ENCODE measurements at places on chromosomes 12 and 14.
A peak's percentile ranks its signal among the peaks of the same experiment; 100 is the strongest.

- DNase-seq, result no peak
Measured at GRCh38 chr12:65508276-65509035, 230.0 kb downstream of the MSRB3 start.

DNA sequence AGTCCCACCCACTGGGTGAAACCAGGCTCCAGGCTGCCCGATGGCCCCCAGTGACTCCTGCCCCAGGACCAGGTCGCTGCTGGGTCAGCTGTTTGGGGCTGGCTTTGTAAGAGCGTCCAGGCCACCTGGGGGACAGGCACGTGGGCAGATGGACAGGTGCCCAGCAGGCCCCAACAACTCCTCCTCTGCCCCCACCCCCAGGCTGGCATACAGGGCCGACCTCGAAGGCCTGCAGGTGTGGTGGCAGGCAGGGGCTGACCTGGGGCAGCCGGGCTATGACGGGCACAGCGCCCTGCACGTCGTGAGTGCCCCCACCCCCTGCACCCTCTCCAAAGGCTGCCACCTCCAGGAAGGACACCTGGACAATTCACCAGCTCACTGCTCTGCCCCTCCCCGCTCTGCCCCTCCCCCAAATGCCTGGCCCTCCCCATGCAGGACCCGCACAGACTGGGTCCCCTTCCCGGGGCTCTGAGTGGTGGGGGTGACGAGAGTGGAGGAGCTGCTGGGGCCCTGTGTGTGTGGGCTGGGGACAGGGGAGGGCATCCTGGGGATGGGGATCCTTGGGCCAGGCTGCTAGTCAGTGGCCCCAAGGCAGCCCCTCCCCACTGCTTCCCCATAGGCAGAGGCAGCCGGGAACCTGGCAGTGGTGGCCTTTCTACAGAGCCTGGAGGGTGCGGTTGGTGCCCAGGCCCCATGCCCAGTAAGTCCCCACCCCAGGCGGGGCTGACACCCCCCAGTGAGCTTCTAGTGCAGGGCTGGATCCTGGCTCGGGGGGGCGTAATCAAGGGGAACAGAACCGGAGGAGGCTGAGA is 26.0 kb downstream of the ASPG start:
- DNase-seq, result no peak

DNA sequence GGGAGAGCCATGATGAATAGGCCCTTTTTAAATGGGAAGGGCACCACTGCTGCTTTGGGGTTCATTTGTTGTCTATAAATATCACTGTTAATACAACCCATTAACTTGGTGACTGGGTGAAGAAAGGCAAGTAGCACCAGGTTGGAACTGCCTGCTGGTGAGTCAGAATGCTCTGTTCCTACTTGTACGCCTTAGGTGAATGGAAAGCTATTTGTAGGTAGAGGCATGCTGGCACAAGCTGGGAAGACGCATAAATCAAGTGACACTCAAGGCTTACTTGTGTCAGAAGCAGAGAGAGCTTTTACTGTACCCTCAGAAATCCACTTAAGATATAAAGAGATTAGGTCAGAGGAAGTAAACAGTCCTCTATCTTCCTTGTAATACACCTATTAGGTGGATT is 142.5 kb downstream of the TMX1 start:
- no peak for DNase-seq

DNA sequence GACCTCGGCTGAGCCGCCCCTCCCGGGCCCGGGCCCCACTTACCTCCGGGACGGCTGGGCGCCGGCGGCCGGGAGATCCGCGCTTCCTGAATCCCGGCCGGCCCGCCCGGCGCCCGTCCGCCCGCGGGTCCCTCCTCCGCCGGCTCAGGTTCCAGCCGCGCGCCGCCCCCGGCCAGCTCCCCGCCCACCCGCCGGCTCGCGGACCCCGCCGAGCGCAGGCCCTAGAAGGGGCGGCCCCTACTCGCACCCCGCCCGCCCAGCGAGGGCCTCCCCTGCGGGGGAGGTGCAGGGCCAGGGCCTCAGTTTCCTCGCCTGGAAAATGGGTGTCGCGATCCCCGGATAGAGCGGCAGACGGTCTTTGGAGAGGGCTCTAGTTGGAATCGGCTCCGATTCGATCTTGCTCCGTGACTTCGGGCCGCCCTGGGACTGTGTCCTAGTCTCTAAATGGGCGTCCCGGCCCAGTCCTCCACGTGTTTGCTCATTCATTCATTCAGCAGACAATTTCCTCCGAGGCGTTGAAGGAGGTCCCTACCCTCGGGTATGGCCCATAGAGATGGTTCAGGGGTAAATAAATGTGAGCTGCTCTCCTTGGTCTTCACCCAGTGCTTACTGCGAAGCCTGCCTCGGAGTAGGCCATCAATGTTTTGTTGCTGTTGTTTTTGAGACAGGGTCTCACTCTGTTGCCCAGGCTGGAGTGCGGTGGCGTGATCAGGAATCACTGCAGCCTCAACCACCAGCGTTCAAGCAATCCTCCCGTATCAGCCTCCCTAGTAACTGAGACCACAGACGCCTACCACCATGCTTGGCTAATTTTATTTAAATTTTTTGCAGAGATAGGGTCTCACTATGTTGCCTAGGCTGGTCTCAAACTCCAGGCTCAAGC is at the start of gene TRPV4:
TSS of gene TRPV4 (minus strand) at position 92 of the 883 bp plus-strand sequence. CDS start 18,602 bp downstream, outside the sequence.
- DNase-seq, result no peak

DNA sequence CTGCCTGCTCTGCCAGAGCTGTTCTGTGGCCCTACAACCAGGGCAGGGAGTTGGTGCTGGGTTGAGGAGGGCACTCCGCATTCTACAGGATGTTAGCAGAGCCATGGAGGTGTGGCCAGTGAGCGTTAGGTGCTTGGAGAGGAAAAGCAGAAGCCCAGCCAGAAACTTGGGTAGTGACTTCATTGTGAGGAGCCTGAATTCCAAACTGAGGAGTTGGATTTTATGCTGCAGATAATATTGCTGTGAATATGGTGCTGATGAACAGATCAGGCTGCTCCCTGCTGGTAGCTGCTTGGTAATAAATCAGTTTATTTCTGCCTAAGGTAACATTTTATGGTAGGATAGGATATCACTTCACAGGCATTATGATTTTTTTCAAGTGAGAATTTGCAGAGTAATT is 7.1 kb upstream of the CCDC175 start:
- DNase-seq, result no peak

- DNase-seq, result no peak
Measured at GRCh38 chr12:44774815-44775411, 101.2 kb downstream of the NELL2 start.

GRCh38 chr12:84825149-84825548 is 87.5 kb downstream of the SLC6A15 start:
- no peak for DNase-seq

DNA sequence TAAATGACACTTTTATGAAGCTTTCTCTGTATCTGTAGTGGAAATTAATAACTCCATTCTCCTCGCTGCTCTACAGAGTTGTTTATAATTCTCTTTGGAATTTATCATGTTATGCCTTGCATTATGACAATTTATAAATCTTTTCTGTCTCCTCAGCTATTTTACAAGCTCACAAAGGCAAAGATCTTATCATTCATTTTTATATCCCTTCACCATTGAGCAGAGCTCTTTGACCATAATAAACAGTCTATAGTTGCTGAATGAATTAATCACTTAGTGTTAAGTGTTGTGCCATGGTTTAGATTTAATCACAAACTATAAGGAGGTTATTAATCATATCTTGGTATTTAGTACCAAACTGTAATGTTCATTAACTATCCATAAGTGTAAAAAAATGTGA is 126.4 kb downstream of the NAV3 start:
- DNase-seq, result no peak

DNA sequence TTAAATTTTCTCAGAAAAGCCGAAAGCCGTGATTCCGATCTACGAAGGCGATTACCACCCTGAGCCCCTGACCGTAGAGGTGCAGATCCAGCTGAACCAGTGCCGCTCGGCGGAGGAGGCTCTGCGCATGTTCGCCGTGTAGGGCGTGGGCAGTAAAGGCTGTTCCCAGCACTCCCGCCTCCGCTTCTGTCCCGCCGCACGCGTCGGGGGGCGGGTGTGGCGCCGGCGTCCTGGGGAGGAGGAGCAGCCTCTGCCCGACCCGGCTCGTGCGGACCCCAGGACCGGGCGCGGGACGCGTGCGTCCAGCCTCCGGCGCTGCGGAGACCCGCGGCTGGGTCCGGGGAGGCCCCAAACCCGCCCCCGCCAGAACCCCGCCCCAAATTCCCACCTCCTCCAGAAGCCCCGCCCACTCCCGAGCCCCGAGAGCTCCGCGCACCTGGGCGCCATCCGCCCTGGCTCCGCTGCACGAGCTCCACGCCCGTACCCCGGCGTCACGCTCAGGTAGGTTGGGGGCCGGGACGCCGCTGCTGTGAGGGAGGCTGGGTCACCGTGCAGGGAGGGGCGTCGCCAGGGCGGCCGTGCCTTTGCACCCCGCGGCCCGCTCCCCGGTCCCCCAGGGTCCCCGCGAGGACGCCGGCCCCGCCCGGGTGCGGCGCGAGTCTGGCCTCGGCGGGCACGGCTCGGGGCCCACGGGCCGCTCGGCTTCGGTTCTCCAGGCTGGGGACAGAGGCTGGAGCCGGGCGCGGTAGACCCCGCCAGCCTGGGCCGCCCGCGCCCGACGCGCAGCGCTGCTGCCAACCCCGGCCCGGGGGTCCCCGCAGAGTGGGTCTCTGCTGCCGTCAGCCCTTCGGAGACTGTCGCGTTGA is at the start of gene B3GNT4:
TSS of gene B3GNT4 (plus strand) at position 409 of the 866 bp plus-strand sequence. CDS start 910 bp downstream, outside the sequence.
- no peak for DNase-seq

GRCh38 chr14:77339407-77339806 is 18.6 kb downstream of the GSTZ1 start:
- no peak for DNase-seq

DNA sequence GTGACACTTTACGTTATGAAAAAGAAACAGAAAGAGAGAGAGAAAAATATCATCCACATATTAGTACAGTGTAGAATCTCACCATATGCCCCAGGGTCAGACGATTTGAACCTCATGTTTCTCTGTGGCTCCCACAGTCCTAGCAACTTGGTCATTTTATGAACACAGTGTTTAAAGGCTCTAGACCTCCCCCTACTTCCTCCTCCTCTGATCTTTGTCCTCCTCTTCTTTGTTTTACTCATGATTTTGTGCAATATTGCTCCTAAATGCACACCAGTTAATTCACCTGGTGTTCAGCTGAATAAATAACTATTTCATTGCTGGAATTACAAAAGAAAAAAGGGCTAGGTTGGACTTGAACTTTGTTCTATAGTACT is 18.2 kb downstream of the GLT1D1 start:
- DNase-seq, result no peak

DNA sequence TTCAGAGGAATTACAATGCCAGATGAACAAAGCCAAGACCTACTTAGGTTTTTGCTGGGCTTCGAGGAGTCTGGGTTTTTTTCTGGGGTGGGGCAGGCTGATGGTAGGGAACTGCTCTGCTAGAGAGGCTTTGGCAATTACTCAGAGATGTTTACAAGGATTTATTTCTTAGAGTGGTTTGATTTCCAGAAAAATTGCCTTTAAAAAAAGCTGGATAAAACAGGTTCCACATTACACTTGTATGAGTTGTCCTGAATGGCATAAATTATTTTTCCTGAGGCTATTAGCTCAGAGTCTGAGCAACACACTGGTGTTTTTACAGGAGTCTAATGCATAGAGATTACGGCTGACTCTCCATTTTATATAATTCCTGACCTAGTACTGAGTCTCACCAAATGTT is 118.5 kb upstream of the FRMD6 start:
- no peak for DNase-seq

DNA sequence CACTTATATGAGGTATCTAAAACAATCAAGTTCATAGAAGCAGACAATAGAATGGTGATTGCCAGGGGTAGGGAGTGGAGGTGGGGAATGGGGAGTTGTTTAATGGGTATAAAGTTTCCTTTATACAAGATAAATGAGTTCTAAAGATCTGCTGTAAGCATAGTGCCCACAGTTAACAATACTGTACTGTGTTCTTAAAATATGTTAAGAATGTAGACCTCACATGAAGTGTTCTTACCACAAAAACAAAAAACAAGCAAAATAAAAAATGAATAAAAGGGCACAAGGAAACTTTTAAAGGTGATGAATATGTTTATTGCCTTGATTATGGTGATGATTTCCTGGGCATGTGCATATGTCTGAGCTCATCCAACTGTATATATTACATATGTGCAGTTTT is 211.8 kb downstream of the MSRB3 start:
- no peak for DNase-seq

GRCh38 chr14:24036169-24036962 is 15.4 kb upstream of the CARMIL3 start:
- DNase-seq, result peak; percentile 89

GRCh38 chr14:71212683-71213107 is 305.4 kb downstream of the PCNX1 start:
- DNase-seq, result no peak

DNA sequence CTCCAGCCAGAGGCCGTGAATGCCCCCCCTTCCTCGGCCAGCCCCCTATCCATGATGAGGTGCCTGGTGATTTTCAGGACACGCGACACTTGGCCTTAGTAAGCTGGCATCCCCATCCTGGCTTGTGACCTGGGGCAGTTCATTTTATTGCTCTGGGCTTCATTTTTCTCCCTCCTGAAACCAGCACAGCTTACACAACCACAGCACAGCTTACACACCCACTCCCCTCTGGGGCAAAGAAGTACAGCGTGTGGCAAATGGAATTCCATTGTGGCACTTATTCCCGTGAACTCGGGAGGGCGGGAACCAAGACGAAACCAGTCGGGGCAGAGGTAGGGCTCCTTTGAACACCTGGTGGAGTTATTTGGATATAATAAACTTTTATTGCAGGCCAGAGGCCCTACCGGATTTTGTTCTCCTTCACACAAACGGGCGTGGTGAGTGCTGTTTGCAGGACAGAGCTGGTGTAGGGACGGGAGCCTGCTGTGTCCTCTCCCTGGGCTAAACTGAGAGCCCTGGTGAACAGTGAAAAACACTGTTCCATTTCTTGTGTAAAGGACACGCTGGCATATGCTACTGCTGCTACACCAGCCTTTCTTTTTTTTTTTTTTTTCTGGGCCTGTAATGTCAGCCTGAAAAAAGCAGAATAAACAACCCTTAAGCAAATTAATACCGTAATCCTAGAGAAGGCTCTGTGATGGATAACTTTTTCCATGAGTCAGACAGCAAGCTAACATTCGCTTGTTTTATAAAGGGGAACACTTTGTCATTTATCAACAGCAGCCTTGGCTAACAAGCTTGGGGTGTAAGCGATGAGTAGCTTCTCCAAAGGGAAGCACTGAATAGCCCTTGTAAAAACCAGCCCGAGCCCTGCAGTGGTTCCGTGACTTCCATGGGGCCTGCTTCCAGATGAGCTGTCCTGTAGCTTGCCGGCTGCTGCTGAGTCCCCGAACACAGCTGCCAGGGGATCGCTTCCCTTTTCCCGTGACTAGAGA is 29.3 kb downstream of the CD9 start:
- peak; percentile 88 for DNase-seq

DNA sequence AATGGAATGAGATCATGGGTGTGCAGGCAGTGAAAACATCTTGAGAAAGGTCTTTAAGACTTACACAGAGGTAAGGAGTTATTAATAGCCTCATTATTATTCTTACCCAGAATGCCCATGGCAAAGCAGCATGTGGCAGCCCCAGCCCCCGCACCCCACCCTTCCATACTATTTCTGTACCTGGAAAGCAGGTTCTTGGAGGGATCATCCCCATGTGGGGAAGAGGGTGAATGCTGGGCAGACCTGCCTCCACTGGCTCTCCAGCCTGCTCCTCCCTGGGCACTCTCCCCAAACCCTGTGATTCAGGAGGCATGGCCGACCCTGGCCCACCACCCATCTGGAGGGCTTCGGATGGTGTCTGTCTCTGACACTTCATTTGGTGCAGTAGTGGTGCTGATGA is 28.3 kb downstream of the NPC2 start:
- DNase-seq, result no peak

- DNase-seq, result no peak
Measured at GRCh38 chr12:18794000-18794399, 56.1 kb downstream of the CAPZA3 start.
